Lung microvascular endothelial cell (primary cell): ENCODE measurements at places on chromosomes 3 and 15. TPM values are rescaled to one million over a fixed set of nuclear protein-coding genes. Genes with fewer than 3 reads are reported as not detected.
A peak's percentile ranks its signal among the peaks of the same experiment; 100 is the strongest.

DNA sequence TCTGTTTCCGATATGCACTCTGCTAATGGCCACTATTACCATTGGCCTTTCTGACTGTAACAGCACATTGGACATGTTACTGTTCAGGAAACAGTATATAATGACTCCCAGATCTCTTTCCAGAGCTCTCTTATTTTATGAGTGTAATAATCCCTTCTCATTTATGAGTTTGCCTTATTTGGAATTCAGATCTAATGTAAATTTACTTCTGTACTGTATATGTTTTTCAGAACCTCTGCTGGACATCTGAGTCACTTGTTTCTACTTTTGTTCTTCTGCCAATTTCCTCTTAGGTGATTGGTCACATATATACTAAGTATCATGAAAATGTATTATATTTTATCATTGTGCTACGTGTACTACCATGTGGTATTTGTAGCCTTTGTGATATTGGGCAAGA is 30.5 kb downstream of the RSRC1 start:
- DNase-seq: no peak

DNA sequence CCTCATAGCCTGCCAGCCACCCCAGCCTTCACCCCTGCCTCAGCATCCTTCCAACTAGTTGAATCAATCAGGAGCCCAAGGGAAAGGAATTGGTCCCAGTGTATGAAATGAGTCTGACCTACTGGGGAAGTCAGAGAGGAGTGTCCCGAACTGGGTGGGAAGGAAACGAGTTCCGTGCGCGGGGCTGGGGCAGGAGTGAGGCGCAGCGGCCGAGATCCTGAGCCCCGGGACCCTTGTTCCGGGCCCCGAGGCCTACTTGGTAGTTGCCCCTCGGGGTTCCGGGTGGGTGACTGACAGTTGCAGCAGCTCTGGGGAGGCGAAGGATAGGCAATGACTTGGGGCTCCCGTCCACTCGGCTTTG is 1.1 kb upstream of the PLCL2 start:
- no peak for DNase-seq

- no peak for DNase-seq
Observed at GRCh38 chr15:58524247-58524646, 92.5 kb downstream of the LIPC start.

DNA sequence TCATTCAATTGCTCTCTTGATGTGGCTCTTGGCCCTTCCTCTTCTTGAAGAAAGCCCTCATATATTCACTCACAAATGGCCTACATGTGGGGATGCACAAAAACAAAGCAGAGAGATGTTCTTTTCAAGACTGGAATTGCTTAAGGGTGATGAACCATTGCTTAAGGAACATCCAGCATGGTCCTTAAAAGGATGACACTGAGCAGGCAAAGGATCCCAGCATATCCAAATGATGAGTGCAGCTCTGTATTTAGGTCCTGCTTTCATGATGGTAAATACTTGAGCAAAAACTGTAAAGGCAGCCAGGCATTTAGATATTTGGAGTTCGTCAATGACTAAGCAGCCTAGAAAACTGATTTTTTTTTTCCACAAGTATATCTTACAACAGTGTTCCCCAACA is 173.8 kb upstream of the ARRDC4 start:
- DNase-seq: no peak

- no peak for DNase-seq
Observed at GRCh38 chr3:197305854-197306253, 7.4 kb upstream of the DLG1 start.

DNA sequence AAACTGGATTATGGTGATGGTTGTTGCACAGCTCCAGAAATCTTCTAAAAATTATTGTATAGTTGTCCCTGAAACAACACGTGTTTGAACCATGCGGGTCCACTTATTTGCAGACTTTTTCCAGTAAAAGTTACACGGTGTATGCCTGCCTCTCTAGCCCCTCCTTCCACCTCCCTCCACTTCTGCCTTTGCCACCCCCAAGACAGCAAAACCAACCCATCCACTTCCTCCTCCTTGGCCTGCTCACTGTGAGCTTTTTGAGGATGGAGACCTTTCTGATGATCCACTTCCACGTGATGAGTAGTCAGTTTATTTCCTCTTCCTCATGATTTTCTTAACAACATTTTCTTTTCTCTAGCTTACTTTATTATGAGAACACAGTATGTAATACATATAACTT is 5.4 kb downstream of the CYFIP1 start:
- DNase-seq: no peak

DNA sequence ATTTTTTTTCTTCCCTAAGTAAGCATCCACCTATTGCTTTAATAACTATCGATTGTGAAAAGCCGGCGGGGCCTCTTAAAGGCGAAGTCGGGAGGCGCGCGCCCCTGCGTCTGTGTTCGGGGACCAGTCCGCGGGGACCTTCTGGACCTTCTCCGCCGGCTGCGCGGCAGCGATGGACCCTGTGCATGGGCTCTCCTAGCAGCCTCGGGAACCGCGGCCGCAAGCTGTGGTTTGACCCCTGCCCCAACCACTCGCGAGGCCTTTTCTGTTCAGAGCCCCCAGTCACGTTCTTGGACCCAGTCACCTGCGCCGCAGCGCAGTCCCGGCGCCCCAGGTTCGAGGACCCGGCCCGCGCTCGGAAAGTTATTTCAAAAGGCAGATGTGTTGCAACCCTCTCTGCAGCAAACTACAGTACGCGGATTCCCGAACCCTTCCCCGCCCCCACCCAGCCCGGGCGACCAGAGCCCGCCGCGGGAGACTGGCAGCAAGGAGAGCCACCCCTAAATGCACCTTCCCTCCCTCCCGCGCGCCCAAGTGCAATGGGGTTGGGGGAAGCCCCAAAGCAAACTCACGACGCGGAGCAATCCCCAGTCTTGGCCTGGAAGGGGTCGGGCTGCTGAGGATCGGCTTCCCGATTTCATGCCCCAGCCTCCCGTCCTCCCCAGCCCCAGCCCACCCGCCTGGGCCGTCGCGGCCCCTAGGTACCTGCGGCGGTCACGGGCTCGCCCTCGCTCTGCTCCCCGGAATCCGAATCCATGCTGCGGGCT is 684 bp downstream of the TNFAIP8L3 start:
- DNase-seq: peak; percentile 54

DNA sequence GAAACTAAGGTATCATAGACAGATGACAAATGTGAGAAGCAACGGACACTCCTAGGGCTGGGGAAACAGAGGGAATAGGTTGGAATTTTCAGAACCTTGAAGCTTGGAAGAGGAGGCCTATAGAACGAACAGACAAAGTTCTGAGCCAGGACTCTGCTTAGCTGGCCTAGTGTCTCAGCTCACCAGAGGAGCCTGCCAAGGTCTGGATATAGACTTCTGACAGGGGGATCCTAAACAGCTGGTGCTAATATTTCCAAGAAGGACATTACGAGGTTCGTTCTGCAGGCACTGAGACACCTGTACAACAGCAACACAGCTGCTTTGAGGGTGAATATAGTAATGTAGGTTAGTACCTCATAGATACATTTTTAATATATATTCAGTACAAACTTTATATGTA is 266.3 kb downstream of the CHL1 start:
- no peak for DNase-seq

DNA sequence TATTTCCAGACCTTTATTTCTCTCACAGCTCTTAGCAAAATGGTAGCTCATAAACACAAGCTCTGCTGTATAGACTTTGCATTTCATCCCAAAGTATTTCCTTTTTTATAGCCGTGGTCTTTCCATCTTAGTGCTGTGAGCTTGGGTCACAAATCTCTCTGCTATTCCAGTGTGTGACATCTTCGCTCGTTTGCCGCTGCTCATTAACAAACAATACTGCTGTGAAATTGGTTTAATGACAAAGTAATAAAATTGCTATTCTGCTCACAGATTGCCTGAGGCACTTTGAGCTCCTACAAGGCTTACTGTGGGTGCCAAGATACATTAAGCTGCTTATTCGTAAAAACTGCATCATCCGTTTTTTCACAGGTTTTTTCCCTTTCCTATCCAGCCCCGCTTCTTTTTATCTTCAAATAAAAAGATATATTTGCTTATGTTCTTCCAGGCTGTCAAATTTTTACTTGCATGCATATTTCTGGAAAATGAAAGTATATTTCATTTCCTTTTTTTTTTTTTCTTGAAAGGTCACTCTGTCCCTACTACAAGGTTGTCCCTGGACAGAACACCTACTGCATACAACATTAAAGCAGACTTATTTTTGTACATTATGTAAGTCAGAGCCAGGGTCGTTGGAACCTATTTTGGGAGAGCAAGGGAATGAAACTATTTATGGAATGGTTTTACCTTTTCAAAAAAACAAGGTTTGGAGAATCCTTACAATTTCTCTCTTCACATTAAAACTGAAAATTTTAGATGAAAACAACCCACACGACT is 174.5 kb downstream of the MEIS2 start:
- no peak for DNase-seq

GRCh38 chr15:57893040-57893439 is 172.5 kb downstream of the ALDH1A2 start:
- no peak for DNase-seq

- no peak for DNase-seq
Observed at GRCh38 chr3:165195241-165195639, 944 bp downstream of the SLITRK3 start.

GRCh38 chr3:64213962-64214379 is 11.3 kb downstream of the PRICKLE2 start:
- peak; percentile 85 for DNase-seq

DNA sequence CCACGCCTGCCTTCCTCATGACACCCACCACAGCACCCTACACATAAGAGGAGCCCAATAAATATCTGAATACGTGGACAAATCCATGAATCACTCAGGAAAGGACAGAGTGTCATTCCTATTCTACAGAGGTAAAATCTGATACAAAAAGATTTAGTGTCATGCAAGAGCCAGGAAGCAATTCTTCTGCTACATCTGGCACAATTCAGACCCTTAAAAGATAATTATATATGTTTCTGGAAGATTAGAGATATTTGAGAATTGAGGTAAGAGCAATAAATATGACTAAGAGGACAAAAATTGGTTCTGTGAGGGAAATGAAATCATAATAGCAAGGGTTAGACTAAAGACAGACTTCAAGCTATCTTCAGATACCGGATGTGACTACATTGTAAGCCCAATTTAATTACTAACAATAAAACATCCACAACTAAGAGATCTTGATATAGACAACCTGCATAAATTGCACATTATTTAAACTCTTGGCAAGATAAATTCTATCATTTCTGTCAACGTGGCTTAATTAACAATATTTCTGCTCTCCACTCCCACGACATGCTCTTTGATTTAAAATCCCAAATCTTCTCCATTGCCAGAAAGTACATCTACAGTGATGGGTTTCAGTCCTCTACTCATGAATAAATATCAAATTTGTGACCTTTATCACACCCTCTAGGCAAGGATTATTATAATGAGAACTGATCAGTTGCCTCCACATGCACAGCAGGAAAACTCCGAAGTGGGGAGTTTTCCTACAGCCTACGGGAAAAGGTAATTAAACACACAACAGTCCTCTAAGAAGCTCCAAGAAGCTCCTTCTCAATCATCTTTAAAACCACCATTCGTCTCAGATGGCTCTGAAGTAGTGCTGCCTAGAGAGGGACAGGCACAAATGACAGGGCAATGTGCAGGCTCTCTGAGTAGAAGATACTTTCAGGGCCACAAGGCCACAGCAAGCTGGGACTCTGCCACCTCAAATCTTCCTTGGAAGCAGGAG is 32.6 kb downstream of the MB21D2 start:
- DNase-seq: no peak

DNA sequence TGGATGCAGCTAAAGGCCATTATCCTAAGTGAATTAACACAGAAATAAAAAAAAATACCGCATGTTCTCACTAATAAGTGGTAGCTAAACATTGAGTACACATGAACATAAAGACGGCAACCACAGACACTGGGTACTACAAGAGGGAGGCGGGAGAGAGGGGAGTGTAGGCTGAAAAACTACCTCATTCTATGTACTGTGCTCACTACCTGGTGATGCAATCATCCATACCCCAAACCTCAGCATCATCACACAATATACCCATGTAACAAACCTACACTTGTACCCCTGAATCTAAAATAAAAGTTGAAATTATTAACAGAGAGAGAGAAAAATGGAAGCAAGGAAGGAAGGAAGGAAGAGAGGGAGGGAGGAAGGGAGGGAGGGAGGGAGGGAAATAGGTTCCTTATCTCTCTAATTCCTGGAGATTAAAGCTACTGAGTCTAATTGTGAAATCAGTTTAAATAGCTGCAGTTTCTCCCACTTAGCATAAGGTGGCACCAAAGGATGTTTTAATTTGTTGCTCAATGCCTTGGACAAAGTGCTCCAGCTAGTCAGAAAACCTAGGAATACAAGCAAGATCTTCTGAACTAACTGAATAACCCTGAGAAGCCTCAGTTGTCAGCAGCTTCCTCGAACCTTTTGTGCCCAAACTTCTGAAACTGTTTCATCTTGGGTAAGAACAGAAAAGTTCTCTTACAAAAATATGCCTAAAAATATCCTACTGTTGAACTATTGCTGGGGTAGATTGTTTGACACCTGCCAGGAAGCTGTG is 79.4 kb upstream of the ATP11B start:
- DNase-seq: peak; percentile 79

DNA sequence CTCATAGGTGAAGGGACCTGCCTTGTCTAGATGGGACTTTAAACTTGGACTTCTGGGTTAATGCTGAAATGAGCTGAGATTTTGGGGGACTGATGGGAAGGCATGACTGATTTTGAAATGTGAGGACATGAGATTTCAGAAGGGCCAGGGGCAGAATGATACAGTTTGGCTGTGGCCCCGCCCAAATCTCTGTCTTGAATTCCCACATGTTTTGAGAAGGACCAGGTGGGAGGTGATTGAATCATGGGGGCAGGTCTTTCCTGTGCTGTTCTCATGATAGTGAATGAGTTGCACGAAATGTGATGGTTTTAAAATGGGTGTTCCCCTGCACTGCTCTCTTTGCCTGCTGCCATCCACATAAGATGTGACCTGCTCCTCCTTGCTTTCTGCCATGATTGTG is 42.8 kb downstream of the ILDR1 start:
- no peak for DNase-seq

- no peak for DNase-seq
Observed at GRCh38 chr3:100144255-100144866, 30.1 kb upstream of the FILIP1L start.

DNA sequence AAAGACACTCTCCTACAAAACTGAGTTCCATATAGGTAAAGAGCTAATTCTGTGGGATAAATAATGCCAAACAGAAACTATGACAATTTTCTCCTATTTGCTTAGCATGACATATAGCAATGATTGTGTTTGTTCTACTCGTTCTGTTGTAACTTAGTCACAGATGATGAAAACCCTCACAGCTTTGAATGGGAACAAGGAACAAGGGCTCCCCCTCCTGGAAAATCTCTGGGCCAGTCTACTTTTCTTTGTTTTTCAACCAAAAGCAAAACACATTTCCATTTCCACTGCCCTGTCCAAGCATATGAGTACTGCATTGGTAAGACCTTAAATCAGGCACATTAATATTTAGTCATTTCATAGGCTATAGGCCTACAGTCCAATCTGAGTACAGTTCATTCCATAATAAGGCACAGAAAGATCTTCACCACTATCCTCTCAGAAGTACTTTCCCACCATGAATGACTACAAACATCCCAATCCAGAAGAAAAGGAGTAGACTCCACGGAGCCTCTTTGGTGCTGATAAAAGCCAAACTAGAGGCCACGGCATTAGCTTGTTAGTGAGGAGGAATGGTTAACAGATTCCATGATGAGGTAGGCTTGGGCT is 67.1 kb downstream of the ATP8B4 start:
- peak; percentile 63 for DNase-seq

The WNT5A gene
- total RNA-seq: 1.6 and 2.0 TPM in 2 replicates

The GOLGA8F gene
- not detected in 2 replicates for total RNA-seq

The CHST2 gene
- total RNA-seq: 3.7 and 5.4 TPM in 2 replicates

The ISLR gene
- total RNA-seq: not detected in 2 replicates

The HOMER2 gene
- 0.20 and 0.22 TPM in 2 replicates for total RNA-seq

The CCR8 gene
- total RNA-seq: not detected in 2 replicates

The DAZL gene
- total RNA-seq: not detected in 2 replicates
